Heart right ventricle (tissue), 16 donors: ENCODE measurements at places on chromosomes 16 and 17.

DNA sequence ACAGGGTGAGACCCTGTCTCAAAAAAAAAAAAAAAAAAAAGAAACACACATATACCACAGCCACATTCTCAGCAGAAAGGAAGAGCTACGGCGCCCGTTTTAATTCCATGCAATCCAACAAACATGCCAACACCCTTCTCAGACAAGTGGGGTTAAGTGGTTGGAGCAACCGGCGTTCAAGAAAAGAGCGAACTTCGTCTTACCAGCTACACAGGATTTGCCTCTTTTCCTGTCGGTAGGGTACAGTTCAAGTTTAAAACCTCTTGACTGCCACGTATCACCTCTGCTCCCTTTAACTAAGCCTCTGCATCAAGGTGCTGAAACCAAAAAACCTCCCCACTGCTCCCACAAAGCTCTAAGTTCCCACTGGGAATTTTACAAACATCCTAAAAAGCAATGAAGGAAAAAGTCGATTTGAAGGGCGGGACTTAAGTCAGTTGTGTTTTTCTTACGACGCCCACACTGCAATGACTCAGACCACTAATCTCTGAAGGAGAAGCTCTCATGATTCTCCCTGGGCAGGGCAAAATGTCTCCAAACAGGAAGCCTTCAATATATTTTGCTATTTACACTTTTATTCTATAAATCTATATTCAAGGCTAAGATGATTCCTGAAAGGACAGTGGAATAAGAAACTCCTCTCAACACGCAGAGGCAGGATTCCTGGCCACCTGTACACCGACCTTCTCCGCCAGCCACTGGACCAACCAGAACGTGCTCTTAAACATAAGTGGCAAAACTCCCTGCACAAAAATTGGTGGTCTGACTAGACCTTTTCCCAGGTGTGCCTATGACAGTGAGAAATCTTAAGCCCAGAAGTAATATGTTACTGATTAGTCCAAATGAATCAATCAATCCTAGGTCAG is 18.8 kb downstream of the SRP68 start:
- no peak for DNase-seq

DNA sequence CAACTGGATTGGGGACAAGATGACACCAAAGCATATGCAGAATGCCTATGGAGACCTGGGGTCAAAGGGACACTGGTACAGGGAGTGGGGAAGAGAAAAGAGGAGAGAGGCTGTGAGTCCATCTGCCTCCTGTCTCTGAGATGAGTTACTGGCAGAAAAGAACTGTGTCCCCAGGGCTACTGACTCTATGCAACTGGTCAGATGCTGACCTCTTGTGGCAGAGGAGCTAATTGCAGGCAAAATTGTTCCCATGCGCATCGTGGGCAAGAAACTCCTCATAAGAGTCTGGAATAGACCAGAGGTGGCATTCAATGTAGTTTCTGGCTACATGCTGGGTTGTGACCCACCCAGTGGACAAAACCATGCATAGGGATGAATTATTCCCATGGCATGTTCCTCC is 26.1 kb upstream of the MLKL start:
- no peak for DNase-seq

GRCh38 chr17:73007407-73007806 is 85.1 kb downstream of the SLC39A11 start:
- DNase-seq = peak; percentile 30

DNA sequence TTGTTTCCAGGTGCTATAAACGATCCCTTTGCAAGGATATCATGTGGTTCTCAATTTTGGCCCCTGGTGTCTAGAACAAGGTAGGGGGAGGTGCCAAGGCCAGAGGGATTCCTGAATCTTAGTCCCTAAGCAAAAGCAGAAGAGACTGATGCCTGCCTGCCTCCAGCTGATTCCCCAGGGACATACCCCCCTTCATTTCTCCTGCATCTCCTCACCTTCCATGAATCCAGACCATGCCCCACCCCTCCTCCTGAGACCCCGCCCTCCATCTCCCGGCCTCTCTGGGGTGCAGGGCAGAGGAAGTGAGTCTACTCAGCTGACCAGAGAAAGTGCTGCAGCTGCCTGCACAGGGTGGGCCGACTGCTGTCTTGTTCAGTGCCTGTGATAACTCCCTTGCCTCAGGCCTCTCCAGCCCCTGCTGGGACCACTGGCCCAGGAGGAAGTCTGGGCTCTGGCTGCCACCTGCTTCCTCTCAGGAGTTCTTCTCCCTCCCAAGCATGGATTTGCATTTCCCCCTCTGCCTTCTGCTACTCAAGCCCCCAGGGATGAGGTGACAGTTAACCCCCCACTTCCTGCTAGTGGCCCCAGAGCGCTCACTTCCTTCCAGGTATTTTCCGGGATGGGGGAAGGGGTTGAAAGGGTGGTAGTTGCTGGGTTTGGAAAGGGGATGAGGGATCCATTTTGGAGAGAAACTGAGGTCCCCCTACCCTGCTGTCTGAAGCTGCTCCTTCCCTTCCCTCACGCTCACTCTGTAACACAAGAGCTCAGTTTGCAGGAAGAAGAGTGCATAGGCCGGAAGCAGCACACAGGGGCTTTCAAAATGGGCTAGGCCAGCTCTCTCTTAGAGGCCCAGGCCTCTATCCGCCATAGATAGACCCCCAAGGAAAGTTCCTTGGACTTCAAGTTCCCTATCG is 10.5 kb upstream of the TSPOAP1 start:
- DNase-seq = no peak

DNA sequence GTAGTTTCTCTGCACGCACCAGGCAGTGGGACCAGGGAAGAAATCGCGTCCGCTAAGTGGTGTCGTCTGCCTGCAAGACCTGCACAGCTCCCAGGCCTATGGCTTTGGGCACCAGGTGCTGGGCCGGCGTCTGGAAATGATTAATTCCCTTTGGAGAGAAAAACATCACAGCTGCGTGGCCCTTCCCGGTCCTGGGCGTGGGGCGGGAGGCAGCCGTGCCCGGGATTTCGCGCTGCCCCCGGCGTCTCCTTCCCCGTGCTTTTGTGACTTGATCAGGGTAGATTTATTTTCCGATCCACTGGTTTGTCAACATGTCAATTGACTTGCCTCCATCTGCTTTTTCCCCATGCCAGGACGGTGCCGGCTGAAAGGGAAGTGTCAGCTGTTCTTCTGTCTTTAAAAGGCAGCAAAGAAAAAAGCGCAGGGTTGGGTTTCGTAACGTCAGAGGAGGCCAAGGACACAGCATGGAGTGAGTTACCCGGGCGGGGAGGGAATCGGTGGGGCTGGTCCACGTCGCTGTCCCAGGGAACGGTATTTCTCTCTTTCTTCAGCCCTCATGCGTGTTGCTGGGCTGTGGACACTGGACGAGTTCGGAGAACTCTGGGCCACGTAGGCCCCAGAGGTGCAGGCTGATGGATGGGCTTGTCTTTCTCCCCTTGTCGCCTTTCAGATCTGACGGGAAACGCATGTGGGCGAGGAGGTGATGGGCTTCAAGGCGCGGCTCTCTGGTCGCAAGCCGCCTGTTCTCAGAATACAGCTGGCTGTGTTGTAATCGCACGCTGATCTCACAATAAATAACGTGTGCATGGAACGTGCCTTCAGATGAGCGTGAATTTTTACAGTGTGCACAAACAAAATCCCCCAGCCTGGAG is 188.1 kb upstream of the ZNF469 start:
- DNase-seq = no peak

- no peak for DNase-seq
Observed at GRCh38 chr17:33653399-33653788, 360.3 kb upstream of the ASIC2 start.

- DNase-seq = no peak
Observed at GRCh38 chr16:52497067-52497816, 49.7 kb downstream of the TOX3 start.

- DNase-seq = no peak
Observed at GRCh38 chr16:54687043-54687899, 243.4 kb upstream of the IRX5 start.

GRCh38 chr17:59643159-59644140 is 23.8 kb downstream of the CLTC start:
- DNase-seq = no peak

DNA sequence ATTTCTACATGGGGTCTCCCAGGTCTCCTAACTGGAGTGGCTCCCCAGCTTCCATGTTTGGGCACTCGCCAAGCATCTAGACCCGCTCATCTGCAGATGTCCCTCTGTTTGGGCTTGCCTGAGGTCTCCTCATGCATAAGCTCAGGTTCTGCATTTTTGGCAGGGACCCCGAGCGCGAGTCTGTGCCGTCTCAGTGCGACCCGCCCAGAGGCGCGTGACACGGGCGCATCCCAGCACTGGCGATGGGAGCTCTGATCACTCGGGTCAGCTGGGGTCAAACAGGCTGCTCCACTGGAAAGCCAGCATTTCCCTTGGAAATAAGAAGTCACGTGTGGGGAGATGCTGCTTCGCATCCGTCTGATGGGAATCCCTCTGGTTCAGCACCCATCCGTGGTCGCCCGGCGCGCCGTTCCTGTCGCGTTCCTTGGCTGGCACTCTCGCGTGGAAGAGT is 56.9 kb upstream of the FASN start:
- DNase-seq = no peak

DNA sequence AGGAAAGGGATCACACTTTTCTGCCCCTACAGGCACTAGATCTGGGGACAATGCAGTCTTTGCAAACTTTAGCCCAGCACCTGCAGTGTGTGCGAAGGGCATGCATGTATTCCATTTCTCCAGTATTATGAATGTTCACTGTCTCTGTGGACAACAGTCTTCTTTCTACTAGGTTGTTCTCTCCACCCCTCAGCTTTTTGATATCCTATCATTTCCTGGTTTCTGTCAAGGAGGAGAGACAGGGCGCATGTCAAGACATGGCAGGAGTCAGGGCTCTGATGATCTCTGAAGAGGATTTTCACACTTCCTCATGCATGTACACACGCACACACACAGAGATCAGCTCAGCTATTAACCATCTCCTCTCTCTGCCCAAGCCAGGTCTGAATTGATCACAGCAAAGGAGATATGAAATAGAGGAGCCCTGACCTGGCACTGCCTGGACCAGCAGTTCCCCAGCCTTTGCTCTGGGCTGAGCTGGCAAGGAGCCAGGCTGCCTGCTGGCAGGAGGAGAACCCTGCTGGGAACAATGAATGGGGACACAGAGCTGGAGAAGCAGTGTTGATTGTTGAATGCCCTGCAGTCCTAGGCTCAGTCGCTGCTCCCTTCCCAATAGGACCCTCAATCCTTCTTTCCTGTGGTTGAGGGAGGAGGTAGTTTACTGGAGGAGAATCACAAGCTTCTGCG is 2.6 kb downstream of the GPR179 start:
- DNase-seq = peak; percentile 40

- DNase-seq = no peak
Observed at GRCh38 chr17:79189305-79189704, 114.7 kb downstream of the ENGASE start.

GRCh38 chr16:89569506-89570341 is 5.8 kb upstream of the CPNE7 start:
- no peak for DNase-seq

- DNase-seq = no peak
Observed at GRCh38 chr16:84462296-84463210, 41.9 kb downstream of the MEAK7 start.

- DNase-seq = peak; percentile 42
Observed at GRCh38 chr17:80005360-80006338, 30.0 kb downstream of the TBC1D16 start.

GRCh38 chr16:81397879-81398520 is 46.6 kb upstream of the CMIP start:
- DNase-seq = no peak

DNA sequence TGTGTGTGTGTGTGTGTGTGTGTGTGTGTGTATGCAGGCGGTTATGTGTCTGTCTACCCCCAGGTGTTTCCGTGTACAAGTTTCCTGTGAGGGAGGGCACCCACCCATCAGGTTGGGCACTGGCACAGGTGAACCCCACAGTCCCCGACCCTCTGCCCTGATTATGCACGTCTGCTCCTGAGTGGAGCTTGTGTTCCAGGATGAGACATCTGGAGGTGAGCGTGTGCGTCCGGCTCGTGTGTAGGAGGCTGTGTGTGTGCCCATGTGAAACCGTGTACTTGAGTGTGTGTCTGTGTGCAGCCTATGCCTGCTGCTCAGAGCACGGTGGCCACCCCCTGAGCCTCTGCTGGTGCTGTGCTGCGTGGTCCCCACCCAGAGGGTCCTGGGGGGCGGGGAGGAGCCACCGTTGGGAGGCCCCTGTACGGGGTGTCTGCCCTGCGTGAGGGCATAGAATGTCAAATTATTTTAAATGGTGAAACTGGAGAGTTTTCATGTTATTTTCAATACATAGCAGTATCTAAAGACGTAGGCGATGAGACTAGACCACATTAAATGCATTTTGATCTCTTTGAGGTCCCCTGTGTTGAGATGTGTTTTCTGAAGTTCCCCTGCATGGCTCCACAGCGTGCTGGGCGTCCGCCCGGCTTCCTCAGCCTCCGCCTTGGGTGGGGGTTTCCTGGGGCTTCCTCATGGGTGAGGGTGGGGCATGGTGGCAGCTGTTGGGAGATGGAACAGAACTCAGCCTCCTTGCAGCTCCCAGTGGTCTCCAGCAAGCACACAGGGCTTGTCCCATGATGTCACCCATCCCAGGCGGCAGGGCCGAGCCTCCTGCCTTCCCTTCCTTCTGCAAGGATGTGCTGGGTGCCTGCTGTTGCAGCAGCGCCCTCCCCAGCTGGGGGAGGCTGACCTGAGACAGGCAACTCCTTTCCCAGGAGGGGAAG is 43.4 kb downstream of the KCNJ12 start:
- no peak for DNase-seq

GRCh38 chr16:30481381-30481780 is 8.8 kb downstream of the ITGAL start:
- no peak for DNase-seq

DNA sequence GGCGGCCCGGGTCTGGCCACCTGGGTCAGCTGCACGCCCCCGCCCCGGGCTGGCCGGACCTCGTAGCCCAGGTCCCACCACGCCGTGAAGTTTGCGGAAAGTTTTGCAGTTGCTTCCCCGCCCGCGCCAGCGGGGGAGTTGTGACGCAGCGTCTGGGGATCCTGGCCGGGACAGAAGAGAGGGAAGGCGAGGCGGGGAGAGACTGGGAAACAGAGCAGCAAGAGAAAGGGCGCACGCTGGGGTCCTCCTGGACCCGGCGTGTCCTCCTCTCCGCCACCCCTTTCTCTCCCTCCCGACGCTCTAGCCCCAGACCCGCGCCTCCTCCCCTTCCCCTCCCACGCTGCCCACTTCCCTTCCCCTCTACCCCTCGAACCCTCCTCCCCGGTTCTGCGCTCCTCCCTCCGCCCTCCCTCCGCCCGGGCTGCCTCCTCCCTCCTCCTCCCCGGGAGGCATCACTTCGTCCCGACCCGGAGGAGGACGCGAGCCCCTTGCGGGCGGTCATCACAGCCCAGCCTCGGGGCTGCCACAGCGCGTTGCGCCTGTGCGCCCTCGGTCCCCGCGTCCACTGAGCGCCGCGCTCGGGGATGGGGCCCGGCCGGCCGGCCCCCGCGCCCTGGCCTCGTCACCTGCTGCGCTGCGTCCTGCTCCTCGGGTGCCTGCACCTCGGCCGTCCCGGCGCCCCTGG is at the start of gene MRC2:
Gene MRC2 (plus strand): TSS at position 452 of the 685 bp plus-strand sequence. CDS start 133 bp downstream, at position 585.
- peak; percentile 76 for DNase-seq

DNA sequence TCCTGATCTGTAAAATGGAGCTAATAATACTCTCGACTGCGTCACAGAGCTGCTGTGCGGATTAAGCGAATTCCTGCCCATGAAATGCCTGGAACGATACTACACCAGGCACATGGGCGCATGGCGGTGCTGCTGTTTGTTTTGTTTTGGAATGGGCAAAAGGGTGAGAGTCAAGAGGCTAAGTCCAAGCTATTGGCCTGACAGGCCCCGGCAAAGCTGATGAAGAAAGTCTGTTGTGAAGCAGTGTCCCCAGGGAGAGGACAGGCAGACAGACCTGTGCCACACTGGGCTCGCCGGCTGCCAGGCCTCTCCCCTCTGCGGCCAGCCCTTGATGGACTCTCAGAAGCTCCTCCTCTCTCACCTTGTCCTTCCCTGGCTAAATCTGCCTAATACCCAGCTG is 31.3 kb upstream of the RASD1 start:
- DNase-seq = no peak

- no peak for DNase-seq
Observed at GRCh38 chr17:37702598-37702997, 42.3 kb downstream of the HNF1B start.
